Right lobe of liver (tissue), 6 donors: ENCODE measurements at places on chromosomes 2 and 18. TPM values are rescaled to one million over a fixed set of nuclear protein-coding genes. Genes with fewer than 3 reads are reported as not detected.

DNA sequence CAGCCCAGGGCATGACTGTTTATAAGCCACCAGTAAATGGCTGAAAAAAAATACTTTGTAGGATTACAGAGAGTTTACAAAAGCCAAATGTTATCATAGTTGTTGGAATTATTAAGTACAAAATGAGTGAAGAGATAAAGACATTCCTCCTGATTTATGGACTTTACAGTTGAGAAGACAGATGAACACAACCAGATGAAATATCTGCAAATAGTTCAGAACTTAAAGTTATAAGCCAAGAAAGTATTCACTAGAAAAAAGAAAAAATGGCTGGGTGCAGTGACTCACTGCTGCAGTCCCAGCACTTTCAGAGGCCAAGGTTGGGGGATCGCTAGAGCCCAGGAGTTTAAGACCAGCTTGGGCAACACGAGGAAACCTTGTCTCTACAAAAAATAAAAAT, 11.2 kb downstream of the PMAIP1 start:
- peak; percentile 11 for DNase-seq
- no peaks in the 10 kb centered on the region for H3K36me3 ChIP-seq
- no peak overlapping the region for H3K4me3 ChIP-seq
- no peaks in the 10 kb centered on the region for H3K4me1 ChIP-seq

DNA sequence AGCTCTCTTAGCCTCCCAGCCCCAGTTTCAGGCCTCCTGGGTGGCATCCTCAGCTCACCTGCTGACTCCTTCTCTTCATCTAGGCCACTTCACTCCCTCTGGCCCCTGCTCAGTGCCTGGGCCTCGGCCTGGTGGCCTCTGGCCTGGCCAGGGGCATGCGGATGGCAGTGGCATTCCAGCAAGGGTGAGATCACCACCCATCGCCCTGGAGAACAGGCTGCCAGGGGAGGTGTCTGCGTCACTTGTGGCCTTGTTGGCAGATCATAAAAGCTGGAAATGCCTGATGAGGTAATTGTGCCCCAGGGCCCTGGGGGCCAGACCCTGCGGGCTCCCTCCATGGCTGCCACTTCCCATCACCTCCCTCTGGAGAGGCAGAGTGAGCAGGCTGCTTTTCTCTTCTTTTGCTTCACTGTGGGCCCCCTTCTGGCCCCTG, 72.5 kb upstream of the SMAD2 start:
- no peak overlapping the region for H3K27ac ChIP-seq
- no peaks in the 10 kb centered on the region for H3K27me3 ChIP-seq
- peak; percentile 76 for DNase-seq
- H3K4me3 ChIP-seq = no peak overlapping the region
- no peaks in the 10 kb centered on the region for H3K4me1 ChIP-seq

- H3K36me3 ChIP-seq = no peaks in the 10 kb centered on the region
- H3K27ac ChIP-seq = no peak overlapping the region
- H3K4me1 ChIP-seq = no peaks in the 10 kb centered on the region
Observed at GRCh38 chr2:202773301-202773973, 98.1 kb downstream of the ICA1L start.

GRCh38 chr2:24973812-24974211, 2.1 kb upstream of the DNAJC27 start:
- no peak overlapping the region for H3K4me3 ChIP-seq
- no peak overlapping the region for H3K27ac ChIP-seq
- H3K4me1 ChIP-seq = no peaks in the 10 kb centered on the region
- DNase-seq = no peak
- H3K36me3 ChIP-seq = no peaks in the 10 kb centered on the region

- no peaks in the 10 kb centered on the region for H3K27me3 ChIP-seq
- no peak overlapping the region for H3K27ac ChIP-seq
- no peaks in the 10 kb centered on the region for H3K4me1 ChIP-seq
- peak; percentile 38 for DNase-seq
- H3K4me3 ChIP-seq = no peak overlapping the region
- no peaks in the 10 kb centered on the region for H3K36me3 ChIP-seq
Observed at GRCh38 chr2:71465356-71465755, 12.0 kb downstream of the DYSF start.

DNA sequence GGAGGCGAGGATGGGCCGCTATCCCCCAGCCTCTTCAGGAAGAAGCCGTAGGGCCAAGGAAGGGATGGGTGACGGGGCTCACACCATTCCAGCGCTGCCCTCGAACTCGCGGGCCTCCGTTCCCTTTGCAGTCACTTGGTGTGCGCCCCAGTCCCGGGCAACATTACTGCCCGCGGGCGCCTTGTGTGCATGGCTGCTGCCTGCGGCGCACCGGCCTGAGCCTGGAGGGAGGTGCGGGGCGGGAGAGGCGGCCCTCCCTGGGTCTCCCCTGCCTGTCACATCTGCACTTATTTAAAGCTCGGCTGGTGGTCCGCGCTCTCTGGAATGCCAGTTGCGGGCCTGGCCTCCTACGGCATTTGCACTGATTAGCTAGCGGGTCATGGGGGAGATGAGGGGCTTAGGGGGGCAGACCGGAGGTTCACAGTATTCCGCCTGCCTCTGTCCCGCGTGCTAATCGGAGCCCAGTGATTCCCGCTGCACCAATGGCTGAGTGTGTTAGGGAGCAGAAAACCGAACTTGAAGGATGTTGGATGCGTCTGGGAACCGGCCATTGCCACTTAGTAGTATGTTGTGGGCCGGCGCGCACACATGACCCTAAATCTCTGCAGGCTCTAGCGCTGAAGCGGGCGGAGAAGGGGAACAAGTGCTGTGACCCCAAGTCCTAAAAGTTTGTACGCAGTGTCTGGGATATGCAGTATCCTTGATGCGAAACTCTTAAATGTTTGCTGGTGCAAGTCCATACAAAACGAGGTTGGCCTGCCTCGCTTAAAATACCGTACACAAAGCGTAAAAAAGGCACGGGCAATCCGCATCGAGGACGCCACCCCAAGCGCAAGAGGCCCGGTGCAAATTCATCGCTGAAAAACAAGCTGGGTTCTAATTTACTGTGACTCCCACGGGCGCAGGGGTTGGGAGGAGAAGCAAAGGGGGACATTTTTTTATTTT, 161.2 kb upstream of the SIX2 start:
- H3K27ac ChIP-seq = no peak overlapping the region
- no peak overlapping the region for H3K4me3 ChIP-seq
- no peaks in the 10 kb centered on the region for H3K36me3 ChIP-seq
- no peak for DNase-seq
- H3K4me1 ChIP-seq = no peaks in the 10 kb centered on the region
- peaks cover 27% of the 10 kb centered on the region for H3K27me3 ChIP-seq

GRCh38 chr2:100664021-100664755, 101.4 kb downstream of the PDCL3 start:
- H3K36me3 ChIP-seq = no peaks in the 10 kb centered on the region
- no peak overlapping the region for H3K4me3 ChIP-seq
- H3K4me1 ChIP-seq = no peaks in the 10 kb centered on the region
- no peak for DNase-seq
- H3K27me3 ChIP-seq = no peaks in the 10 kb centered on the region

DNA sequence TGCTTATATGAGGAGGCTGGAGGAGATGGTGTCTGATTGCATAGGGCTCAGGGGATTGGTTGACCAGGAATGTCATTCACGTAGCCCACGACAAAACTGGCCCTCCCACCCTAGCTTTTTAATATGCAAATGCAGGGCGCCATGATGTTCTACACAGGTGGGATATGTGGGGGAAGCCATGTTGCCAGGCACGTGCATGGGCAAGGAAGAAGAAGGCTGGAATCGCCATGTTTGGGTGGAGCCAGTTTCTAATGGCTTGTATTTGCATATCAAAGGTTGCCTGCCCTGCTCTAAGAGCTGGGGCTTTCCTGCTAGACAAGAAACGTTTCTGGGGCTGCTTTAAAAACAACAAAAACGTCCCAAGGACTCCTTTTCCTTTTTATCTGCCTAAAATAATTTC, 26.5 kb upstream of the LINC00305 start:
- DNase-seq = no peak
- H3K27ac ChIP-seq = no peak overlapping the region
- H3K4me1 ChIP-seq = no peaks in the 10 kb centered on the region
- H3K36me3 ChIP-seq = no peaks in the 10 kb centered on the region

Gene ANKRD36B
- 6.9 TPM for total RNA-seq

Gene XIRP2
- total RNA-seq = 0.25 TPM

- H3K4me3 ChIP-seq = no peak overlapping the region
- DNase-seq = no peak
- no peaks in the 10 kb centered on the region for H3K36me3 ChIP-seq
Observed at GRCh38 chr2:175834477-175834876, 167.6 kb downstream of the LNPK start.

DNA sequence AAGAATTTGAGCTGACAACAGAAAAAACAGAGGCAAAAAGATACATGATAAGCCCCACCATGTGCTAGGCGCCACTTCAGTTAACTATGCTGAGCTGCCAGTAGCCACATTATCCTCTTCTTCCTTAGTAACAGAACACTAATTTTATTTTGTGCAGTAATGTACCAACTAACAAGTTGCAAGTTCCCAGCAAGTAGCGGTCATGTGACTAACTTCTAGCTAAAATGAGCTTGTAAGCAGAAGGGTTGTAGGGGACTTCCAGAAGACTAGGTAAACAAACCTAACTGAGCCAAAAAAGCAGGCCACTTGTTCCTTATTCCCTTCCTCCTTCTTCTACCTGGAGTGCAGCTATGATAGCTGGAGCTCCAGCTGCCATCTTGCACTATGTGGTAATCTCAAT, 75.5 kb downstream of the DTNB start:
- no peak overlapping the region for H3K4me3 ChIP-seq
- no peak overlapping the region for H3K27ac ChIP-seq
- no peaks in the 10 kb centered on the region for H3K4me1 ChIP-seq
- DNase-seq = no peak

Gene DUSP2
- 0.44 TPM for total RNA-seq

Gene OTOS
- total RNA-seq = not detected

Gene UPP2
- total RNA-seq = 2.2 TPM

Gene CRYBA2
- total RNA-seq = not detected

GRCh38 chr2:117702098-117702497, 112.4 kb upstream of the DDX18 start:
- no peak for DNase-seq
- H3K4me3 ChIP-seq = no peak overlapping the region
- H3K36me3 ChIP-seq = no peaks in the 10 kb centered on the region
- no peak overlapping the region for H3K27ac ChIP-seq
- H3K4me1 ChIP-seq = no peaks in the 10 kb centered on the region

Gene MALL
- 1.4 TPM for total RNA-seq

Gene SKOR2
- total RNA-seq = not detected

- peak overlapping the region; percentile 91 for H3K4me3 ChIP-seq
- no peaks in the 10 kb centered on the region for H3K36me3 ChIP-seq
- H3K27ac ChIP-seq = peak overlapping the region; percentile 96
- peak; percentile 74 for DNase-seq
Observed at GRCh38 chr2:46299365-46300263, 2.4 kb downstream of the EPAS1 start.

GRCh38 chr18:49968644-49969309, 155.4 kb upstream of the ACAA2 start:
- H3K4me3 ChIP-seq = no peak overlapping the region
- no peaks in the 10 kb centered on the region for H3K36me3 ChIP-seq
- no peak for DNase-seq
- peak overlapping the region; percentile 34 for H3K27ac ChIP-seq
- H3K27me3 ChIP-seq = no peaks in the 10 kb centered on the region

DNA sequence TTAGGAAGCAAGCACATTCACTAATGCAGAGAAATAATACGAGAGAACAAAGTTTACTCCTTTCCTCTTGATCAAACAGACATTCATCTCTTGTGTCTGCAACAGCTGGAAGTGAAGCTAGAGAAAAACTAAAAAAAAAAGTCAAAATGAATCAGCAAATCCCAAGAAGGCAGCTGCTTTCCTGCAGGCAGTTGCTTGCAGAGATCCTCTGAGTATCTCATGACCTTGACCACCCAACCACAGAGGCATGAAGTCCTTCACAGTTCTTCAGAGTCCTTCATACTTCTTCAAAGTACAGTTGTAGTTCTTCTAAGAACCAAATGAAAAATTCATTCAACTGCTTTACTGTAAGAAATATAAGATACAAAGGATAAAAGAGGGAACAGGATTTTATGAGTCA, 97.2 kb upstream of the ACVR1C start:
- no peaks in the 10 kb centered on the region for H3K36me3 ChIP-seq
- no peak for DNase-seq
- H3K27ac ChIP-seq = no peak overlapping the region
- H3K4me3 ChIP-seq = no peak overlapping the region

- no peaks in the 10 kb centered on the region for H3K4me1 ChIP-seq
- no peak overlapping the region for H3K4me3 ChIP-seq
- H3K27ac ChIP-seq = no peak overlapping the region
- H3K36me3 ChIP-seq = no peaks in the 10 kb centered on the region
Observed at GRCh38 chr2:27154488-27154887, 5.7 kb downstream of the TCF23 start.

GRCh38 chr2:16745466-16745865, 79.8 kb upstream of the CYRIA start:
- no peaks in the 10 kb centered on the region for H3K36me3 ChIP-seq
- DNase-seq = no peak
- H3K27ac ChIP-seq = no peak overlapping the region
- H3K4me3 ChIP-seq = no peak overlapping the region

Gene CXCR4
- 8.4 TPM for total RNA-seq

GRCh38 chr2:234708091-234708683, 211.3 kb upstream of the ARL4C start:
- H3K27me3 ChIP-seq = no peaks in the 10 kb centered on the region
- no peaks in the 10 kb centered on the region for H3K4me1 ChIP-seq
- H3K4me3 ChIP-seq = no peak overlapping the region

Gene RNASEH1
- total RNA-seq = 8.3 TPM

Gene POU3F3
- not detected for total RNA-seq

DNA sequence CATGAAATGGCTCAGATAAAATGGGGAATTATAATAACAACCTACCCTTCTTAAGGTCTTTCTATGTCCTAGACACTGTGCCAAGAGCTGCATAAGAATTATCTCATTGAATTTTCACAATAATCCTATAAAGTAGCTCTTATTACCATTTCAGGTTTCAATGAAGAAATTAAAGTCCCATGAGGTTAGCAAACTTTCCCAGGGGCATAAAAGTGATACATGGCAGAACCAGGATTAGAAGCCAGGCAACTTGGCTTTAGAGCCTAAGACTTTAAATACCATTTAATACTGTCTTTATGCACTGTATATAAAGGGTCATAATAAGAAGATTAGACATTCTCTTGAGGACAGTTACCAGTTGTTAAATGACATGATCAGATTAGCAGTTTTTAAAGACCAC, 130.1 kb downstream of the GCA start:
- no peak for DNase-seq
- H3K4me3 ChIP-seq = no peak overlapping the region
- H3K4me1 ChIP-seq = no peaks in the 10 kb centered on the region
- H3K27ac ChIP-seq = no peak overlapping the region
- H3K27me3 ChIP-seq = no peaks in the 10 kb centered on the region
- no peaks in the 10 kb centered on the region for H3K36me3 ChIP-seq

Gene ASIC4
- total RNA-seq = not detected
